ENCODE measurements at places on chromosomes 7 and 10.

- DNase-seq = no peak
Observed at GRCh38 chr10:72802763-72803505, 90.6 kb upstream of the OIT3 start.

DNA sequence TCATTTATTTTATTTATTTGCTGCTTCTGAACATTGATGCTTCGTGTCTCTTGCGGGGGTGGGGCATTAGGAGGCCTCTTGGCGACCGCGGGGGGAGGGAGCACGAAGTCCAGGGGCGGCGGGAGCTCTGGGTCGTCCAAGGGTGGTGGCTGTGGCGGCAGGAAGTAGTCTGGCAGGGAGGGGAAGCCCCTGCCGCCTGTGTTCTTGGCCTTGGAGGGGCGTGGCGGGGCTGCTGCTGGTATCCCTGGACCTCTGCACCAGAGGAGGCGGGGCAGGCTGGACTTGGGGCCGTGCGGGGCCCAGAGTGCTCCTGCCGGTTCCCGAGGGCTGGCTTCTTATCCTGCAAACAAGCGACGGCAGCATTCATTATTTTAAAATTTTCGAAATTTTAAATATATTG lies 70.5 kb upstream of the ABI1 start:
- peak; percentile 66 for DNase-seq

DNA sequence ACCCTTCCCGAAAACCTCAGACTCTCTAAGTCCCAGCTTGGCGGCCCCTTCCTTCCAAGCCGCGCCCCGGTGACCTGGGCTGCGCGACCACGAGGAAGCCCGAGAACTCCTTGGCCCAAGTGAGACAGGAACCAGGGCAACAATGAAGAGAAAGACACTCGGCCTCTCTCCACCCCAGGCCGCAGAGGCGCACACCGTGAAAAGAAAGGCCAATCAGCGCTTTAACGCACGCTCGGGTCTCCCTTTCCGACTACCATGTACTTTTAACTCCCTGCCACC lies 166.4 kb upstream of the PPP1R3A start:
- no peak for DNase-seq

- no peak for DNase-seq
Observed at GRCh38 chr10:68992636-68993440, 4.2 kb downstream of the KIFBP start.

DNA sequence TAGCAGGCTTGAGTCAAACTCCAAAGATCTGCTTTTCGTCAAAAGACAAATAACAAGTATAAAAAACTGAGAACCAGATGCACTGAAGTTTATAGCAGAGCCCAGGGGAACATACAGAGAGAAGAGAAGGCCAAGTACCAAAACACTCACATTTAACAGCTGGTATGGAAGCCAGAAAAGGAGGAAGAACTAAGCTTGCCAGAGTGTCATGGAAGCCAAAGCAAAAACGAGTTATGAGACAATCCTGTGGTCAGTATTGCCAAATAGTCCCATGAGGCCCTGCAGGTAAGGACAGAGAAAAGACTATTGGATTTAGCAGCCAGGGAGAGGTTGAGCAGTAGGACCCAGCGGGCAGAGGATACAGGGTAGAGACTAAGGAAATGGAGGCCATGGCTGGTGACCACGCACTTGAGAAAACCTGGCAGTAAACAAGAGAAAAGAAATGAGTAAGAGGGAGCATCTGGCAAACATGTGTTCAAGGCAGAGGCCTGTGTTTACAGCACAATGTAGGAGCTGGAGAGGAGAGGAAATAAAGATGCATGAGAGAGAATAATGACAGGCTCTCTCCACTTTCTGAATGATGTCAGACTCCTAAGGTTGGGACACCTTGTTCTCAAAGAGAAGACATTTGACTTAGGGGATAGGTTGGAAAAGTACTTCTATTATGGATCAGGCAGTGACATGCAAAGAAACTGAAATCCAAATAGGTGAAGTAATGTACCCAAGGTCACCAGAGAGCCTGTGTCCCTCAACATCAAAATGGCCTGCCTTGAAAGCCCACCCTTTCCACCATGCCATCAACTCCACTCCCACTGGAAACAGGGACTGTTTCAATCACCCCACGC lies 9.1 kb downstream of the CREB3L2 start:
- no peak for DNase-seq

DNA sequence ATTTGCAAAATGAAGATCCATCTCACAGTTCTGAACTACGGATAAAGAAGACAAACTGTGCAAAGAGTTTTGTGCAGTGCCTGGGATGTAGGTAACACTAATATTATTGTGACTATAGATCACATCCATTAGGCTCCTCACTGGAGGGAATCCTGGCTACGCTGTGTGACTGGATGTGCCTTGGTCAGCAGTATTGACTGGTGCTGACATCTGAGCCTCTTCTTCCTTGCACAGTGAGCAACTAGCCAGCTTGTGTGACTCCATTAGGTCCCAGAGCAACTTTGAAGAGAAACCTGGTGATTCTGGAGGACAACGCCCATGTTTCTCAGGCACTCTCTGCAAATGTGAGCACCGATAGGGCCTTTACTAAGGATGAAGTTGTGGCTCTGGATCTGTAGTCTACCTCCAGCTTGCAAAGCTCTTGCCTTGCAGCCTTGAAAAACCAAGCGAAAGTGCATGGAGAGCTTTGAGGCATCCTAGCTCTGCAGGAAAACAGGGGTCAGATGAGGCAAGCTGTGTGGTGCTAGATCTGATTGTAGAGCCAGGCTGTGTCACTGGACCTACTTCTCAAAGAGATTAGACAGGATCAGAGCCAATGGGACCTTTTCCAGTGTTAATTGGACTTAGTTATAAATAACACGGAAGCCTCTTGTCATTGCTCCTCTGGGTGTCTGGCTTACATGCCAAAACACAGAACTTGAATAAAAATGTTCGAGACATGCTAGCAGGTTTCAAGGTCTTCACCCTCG lies 303.6 kb upstream of the LYZL1 start:
- DNase-seq = no peak

GRCh38 chr10:14409856-14410458 lies 79.2 kb upstream of the FRMD4A start:
- no peak for DNase-seq

- DNase-seq = peak; percentile 40
Observed at GRCh38 chr7:81684514-81685269, 85.2 kb downstream of the HGF start.

DNA sequence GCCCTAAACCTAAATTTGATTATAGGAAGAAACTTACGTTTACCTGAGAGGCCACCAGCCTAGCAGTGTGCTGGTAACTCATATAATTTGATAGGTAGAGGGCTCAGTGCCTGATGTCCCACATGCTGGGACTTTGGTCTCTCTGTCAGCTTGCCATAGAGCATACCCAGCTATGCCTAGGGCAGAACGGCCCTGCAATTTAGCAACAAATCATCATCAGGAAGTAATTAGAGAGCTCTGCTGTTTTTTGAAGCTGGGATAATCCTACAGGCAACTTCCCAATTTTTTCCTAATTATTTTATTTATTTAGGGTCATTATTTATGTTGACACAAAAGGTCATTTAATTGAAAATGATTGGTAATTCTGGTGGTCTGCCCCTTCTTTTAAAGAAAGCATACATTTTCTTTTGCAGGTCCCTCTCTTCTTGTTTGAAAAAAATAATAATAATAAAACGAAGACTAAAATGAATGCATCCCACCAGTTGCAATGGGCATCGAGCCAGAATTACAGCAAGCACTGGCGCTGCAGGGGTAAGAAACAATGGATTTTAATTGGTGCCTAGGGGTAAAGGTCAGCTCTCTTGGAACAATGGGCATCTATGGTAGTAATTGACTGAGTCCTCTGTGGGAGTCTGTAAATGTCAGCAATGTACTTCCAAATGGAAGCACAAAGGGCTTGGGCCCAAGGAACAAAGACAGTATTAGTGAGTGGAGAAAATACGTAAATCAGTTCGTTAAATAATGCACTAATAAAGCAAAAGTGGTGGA lies 348.0 kb downstream of the SORCS1 start:
- no peak for DNase-seq

DNA sequence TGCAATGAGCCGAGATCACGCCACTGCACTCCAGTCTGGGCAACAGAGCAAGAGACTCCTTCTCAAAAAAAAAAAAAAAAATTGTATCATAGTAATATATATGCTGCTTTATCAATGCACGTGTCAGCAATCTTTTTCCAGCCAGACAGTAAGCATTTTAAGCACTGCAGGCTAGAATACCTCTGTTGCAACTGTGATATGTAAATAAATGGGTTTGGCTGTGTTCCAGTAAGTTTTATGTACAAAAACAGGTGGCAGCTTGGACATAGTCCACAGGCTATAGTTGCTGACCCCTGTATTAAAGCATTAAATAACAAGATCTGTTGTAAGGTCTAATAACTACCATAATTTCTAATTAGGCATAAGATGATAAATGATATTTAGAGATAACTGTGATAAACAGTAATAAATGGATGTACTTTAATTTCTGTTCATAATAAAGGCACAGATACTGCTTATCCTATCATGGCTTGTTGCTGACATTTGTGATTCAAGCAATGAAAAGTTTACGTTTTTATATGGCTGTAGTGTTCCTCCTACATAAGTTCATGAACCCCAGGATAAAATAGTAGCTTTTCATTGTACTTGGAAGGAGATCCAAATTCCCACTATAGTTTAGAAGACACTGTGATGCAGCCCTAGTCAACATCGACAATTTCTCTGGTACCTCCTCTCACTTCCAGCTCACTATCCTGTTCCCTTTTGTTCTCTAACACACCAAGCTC lies 161.4 kb downstream of the ELMO1 start:
- no peak for DNase-seq

GRCh38 chr7:38451840-38452239 lies 178.4 kb upstream of the TARP start:
- no peak for DNase-seq

GRCh38 chr10:52752801-52753445 lies 19.7 kb downstream of the MBL2 start:
- DNase-seq = no peak

DNA sequence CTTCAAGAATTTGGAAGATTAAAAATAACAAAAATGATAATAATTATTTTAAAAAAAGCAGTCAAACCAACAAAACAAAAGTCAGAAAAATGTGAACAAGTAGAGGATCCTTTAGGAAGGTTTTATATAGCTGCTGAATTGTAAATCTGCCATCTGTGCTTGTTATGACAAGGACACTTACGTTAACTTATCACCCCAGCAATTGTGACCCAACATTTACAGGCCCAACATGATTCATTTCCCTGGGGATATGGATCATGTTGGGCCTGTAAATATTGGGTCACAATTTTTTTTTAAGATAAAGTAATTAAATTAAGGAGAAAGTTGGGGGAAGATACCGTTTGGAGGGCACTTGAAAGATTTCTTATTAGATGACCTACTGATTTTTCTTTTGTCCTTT lies 261.4 kb upstream of the HABP2 start:
- no peak for DNase-seq

DNA sequence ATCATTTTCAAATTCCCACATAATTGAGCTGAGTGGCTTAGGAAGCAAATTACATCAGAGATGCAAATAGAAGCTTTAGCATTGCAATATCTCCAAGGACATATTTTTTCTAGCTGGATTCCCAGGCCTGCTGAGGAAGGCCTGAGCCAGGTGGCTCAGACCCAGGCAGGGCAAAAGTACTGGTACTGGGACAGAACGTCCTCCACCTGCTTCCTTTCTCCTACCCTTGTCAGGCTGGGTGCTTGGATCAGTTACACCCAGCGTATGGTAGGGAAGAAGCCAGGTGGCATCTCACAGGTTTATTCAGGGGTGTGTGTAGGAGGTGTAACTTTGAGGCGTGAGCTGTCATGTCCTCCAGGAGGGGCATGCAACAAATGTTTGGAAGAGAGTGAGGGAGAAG lies 3.0 kb upstream of the PANK1 start:
- no peak for DNase-seq

DNA sequence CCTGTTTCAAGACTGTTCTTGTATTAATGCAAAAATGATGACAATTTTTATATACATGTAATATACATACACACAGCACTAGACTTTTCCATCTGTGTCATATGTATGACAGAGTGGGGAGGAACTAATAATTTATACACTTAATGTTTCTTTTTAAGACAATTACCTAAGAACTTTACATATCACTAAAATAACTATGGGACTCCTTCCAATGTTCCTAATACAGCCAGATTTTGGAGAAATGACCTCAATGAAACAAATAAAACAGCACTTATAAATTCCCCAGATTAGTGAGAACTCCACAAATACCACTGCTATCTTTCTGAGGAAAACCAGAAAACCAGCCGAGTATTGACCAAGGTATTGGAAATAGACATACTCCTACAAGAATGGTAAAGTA lies 199.4 kb downstream of the ELMO1 start:
- no peak for DNase-seq

GRCh38 chr7:66634816-66635215 lies 6.1 kb downstream of the KCTD7 start:
- DNase-seq = no peak

- no peak for DNase-seq
Observed at GRCh38 chr10:58318346-58318745, 16.5 kb upstream of the UBE2D1 start.

GRCh38 chr10:129385600-129385999 lies 81.4 kb upstream of the MGMT start:
- no peak for DNase-seq

GRCh38 chr7:45087301-45088145 lies 1.2 kb downstream of the NACAD start:
- no peak for DNase-seq

GRCh38 chr10:113019096-113019495 lies 69.0 kb downstream of the TCF7L2 start:
- DNase-seq = no peak

- DNase-seq = no peak
Observed at GRCh38 chr7:129872054-129872453, 80.7 kb downstream of the UBE2H start.

DNA sequence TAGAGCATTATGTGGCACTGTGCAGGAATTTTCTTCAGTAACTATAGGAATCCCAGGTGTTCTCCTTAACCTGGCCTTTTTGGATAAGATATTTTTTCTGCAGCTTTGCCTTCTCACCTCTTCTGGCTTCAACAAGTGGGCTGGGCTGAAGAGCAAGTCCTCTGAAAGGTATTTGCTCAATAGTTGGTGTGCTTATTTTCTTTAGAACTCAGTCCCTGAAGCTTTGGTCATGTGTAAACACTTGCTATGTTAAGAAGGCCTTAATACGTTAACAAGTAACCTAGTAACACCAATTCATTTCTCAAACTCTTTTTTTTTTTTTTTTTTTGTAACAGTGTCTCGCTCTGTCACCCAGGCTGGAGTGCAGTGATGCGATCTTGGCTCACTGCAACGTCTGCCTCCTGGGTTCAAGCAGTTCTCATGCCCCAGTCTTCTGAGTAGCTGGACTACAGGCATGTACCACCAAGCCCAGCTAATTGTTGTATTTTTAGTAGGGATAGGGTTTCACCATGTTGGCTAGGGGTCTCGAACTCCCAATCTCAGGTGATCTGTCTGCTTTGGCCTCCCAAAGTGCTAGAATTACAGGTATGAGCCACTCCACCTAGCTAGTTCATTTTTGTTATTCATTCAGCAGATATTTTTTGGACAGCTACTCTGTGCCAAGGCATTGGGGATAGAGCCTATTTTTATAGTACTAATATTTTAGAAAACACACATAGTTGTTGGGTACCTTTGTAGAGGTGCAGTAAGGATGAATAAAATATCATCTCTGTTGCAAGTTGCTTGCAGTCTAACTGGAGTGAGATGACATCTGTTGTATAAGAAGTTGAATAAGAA lies 164.6 kb downstream of the SND1 start:
- DNase-seq = no peak

Measured in NCI-H2227 treated with DMSO at 0.1 percent for 48 hours (cell line).